ENCODE measurements at places on chromosomes 5 and 9.

- DNase-seq: no peak
Measured at GRCh38 chr5:14364576-14365472, 216.8 kb upstream of the OTULINL start.

DNA sequence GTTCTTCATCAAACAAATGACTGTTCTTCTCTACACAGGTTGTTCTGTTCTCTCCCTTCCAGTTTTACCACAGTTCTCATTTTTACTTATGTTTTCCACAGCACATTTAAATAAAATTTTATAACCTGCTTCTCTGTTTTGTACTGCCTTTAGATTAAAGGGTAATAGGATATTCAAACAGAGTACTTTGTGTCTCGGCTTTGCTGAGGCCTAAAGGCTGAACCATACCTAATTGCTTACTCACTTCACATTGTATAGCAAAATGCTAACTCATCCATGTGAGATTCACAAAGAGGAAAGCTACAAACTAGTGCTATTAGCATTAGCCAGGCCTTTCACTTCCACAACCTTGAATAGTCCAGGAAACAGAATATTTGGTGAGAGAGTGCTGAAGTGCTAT lies 200.3 kb downstream of the TRPM3 start:
- no peak for DNase-seq

GRCh38 chr5:149210968-149211490 lies 60.6 kb upstream of the AFAP1L1 start:
- no peak for DNase-seq

DNA sequence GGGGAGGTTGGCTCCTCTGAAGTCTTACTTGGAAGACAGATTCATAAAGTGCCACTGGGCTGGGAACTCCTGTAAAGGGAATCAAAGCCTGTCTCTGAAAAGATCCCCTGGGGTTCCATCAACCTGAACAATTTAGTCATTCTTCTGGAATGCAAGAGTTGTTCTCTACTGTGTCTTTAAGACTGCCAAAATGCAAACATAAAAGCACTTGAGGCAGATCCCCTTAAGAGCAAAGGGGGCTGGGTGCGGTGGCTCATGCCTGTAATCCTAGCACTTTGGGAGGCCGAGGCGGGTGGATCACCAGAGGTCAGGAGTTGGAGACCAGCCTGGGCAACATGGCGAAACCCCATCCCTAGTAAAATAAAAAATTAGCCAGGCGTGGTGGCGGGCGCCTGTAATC lies 16.7 kb downstream of the CDKN2AIPNL start:
- no peak for DNase-seq

DNA sequence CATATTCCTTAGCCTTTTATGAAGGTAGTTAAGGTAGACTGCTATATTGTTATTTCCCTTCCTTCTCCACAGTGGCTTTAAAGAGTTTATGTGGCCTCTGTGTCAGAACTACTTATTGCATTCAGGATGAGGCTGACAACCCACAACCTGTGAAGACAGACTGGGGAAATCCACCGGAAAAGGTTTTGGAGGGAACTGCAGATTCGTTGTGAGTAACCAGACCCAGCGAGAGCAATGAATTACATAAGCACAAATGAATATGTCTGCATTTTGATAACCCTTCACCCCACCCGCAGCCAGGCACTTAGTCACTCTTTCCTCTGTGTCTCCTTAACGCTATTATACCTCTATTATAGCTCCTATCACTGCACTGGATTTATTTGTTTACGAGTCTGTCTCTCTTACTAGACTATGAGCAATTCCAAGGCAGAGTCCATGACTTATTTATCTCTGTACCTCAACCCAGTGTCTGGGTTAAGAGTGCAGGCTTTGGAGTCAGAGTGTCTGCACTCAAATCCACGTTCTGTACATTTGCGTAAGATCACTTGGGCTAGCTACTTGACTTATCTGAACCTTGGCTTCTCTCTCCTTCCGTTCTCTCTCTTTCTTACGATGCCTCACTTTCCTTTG lies 19.2 kb downstream of the KCTD16 start:
- peak; percentile 74 for DNase-seq

GRCh38 chr9:69130456-69131441 lies 43.3 kb upstream of the TJP2 start:
- no peak for DNase-seq

GRCh38 chr9:14400658-14400995 lies 86.7 kb upstream of the NFIB start:
- no peak for DNase-seq

DNA sequence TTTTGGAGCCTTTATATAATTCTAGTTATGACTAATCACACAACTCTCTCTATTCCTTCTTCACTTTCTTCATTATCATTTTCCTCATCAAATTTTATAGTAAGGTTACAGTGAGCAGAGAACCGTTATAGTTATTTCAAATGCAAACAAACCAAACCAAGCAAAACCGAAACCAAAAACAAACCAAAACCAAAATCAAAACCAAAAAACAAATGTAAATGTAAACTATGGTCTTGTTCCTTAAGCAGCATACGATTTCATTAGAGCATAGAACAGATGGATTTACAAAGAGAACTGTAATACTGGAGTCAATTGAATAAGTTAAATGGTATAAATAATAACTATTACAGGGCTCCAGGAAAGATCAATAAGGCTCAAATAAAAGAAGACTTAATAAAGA lies 447.1 kb downstream of the LRRC70 start:
- DNase-seq: no peak

- DNase-seq: no peak
Measured at GRCh38 chr9:133845440-133845839, 107.3 kb upstream of the SARDH start.

DNA sequence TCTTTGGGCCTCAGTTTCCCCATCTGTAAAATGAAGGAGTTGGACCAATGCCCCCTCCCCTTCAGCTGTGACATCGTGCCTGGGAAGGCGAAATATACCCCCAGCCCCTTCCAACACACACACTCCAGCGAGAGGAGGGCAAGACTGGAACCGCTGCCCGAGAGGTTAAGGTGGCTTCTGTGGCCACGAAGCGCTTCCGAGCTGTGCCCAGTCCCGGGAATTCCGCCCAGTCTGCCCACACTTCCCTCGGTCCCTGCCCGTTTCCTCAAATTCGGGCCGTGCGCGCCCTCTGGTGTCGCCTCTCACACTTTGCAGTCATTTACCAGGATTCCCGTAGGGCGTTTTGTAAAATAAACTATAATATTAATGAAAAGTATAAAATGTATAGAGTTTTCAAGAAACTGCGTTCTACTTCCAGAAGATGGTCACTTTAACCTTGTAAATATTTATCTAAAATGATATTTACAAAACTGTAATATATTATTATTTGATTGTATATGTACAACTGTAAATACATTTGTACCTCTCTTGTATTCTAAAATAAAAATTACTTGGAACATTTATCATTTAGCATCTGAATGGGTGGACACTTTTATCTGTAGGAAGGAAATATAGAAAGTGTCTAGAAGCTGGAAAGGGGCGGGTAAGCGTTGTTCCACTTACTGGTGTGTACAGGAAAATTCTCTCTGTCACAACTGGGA lies 11.0 kb upstream of the EXOSC2 start:
- DNase-seq: peak; percentile 18

Measured in stimulated activated CD8-positive, alpha-beta memory T cell treated with anti-CD3 and anti-CD28 coated beads, Interleukin-15, amount 100 ng/mL, for 4 hours (primary cell).